ENCODE measurements at places on chromosomes 7 and 10.

DNA sequence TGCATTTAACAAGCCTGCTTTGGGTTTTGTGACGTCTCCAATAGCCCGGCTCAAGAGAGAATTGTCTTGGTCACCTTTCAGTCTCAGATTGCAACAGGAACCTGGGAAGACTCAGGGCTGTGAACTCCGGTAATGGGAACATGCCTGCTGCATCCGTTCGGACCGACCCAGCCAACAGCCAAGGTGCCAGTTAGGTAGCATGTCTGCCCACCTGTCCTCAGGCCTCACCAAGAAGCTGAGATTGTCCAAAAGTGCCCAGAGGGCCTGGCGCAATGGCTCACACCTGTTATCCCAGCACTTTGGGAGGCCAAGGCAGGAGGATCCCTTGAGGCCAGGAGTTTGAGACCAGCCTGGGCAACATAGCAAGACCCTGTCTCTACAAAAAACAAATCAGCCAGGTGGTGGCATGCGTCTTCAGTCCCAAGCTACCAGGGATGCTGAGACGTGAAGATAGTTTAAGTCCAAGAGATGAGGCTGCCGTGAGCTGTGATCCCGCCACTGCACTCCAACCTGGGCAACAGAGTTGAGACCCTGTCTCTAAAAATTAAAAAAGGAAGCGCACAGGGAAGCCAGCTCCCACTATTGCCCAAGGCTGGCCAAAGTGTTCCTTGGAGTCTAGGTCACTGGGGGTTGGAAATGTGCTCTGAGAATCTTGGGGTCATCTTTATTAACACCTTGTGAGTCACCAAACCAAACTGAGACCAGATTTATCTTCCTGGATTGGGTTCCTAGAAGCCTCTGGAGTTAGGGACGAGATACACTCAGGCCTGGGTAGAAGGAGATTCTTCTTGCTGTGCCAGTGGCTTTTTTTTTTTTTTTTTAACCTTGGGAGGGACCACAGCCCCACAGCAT is 26.9 kb downstream of the BAG3 start:
- DNase-seq = no peak

DNA sequence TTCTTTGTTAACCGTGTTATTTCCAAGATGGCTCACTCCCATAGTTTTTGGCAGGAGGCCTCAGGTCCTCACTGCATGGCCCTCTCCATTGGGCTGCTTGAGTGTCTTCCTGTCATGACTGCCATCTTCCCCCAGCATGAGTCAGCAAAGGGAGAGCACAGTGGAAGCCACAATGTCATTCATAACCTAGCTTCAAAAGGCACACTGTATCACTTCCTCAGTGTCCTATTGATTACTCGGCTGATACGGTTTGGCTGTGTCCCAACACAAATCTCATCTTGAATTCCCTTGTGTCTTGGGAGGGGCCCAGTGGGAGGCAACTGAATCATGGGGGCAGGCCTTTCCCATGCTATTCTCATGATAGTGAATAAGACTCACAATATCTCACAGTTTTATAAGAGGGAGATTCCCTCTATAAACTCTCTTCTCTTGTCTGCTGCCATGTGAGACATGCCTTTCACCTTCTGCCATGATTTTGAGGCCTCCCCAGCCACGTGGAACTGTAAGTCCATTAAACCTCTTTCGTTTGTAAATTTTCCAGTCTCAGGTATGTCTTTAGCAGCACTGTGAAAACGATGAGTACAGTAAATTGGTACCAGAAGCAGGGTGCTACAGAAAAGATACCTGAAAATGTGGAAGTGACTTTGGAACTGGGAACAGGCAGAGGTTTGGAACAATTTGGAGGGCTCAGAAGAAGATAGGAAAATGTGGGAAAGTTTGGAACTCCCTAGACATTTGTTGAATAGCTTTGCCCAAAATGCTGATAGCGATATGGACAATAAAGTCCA is 106.5 kb downstream of the PRLHR start:
- no peak for DNase-seq

DNA sequence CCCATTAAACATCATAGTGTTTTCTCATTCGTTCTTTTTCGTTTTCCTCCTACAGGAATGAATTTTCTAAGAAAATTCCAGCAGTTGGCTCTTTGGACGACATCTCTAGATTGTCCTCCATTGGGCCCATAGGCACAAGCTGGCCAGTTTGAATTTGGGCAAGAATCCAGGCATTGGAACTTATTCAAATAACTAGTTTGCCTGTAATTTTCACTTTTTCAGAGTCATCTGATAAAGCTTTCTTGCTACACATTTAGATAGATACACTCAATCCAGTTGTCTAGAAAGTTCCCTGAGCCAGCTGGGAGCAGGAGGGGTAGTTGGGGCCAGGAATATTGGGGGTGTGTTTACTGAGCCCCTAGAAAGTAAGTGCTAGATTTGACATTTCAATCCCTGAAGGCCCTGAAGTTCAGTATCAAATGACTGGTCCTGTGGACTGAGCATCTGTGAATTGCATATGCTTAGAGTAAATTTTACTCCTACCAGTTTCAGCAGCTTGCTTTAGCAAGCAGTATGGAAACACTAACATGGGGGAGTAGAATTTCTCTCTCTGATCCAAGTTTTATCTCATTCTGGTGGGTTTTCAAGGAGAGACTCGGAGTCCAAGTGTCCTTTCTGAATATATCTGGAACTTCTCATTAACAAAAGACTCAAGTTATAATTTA is 5.2 kb downstream of the EGFR start:
- DNase-seq = no peak

- DNase-seq = no peak
Measured at GRCh38 chr10:126315494-126316177, 72.6 kb downstream of the ADAM12 start.

DNA sequence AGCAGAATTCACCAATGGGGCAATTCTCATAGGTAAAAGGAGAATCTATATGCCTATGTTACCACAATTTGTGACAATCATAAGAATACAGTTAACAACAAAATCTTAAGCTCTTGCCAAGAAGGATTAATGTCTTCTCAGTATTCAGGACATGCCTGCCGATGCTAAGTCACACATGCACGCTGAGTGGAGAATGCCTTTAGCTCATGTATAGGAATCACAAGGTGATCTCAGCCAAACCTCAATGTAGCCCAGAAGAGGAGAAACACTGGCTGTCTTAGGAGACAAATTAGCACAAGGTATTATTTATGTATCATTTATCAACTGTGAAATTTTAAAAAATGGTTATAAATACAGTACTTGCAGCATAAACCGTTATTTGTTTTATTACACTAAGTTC is 2.7 kb downstream of the HTR7 start:
- no peak for DNase-seq

DNA sequence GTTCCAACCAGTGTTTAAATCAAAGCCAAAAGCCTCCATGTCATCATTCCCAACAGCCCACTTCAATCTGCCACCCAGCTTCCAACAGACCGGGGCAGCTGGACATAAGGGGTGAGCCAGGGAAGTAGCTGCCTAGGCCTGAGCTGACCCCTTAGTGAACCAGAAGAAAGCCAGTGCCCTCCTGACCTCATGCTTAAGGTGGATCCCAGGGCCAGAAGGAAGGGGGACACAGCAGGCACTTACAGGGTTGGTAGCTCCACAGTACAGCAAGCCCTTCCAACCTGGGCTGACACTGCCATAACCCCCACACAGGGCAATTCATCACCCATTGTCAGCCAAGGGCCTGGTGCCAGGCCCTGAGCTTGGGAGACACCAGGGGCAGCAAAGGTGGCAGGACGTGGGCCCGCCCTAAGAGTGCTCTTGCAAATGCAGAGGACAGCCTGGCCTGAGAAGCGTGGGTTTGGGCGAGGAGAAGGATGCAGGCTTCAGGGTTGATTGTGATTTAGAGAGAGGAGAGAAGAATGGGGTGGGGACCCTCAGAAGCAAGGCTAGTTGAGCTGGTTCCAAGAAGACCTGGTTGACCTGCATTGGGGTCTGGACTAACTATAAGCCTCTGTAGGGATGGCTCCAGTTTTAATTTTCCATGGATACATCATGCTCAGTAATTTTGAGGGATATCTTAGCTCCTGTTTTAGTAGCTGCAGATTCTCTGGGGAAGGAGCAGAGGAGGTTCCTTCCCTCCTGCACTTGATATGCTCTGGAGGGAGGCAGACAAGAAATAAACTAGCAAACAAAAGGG is 3.1 kb upstream of the CYP26A1 start:
- no peak for DNase-seq

GRCh38 chr10:2494399-2494798 is 572.9 kb upstream of the PFKP start:
- DNase-seq = no peak

- DNase-seq = no peak
Measured at GRCh38 chr7:115216652-115217051, 294.8 kb downstream of the MDFIC start.

GRCh38 chr7:77326131-77326530 is 90.0 kb downstream of the GSAP start:
- DNase-seq = no peak

DNA sequence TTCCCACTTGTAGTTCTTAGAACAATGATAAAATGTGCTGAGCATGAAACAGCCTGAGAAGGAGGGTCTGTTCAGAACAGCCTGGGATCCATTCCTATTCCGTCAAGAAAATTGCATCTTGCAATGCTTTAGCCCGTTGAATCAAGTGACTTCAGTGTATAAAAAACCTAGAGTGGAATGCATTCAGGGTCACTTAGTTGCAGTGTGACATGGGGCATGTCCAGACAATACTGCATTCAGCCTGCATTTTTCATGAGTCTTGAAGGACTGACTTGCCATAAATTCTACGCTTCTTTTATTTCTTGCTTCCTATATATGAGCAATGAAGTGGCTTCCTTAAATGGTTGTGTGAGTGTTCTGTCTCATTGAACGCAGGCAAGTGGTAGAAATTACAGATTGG is 758.3 kb upstream of the COBL start:
- no peak for DNase-seq

DNA sequence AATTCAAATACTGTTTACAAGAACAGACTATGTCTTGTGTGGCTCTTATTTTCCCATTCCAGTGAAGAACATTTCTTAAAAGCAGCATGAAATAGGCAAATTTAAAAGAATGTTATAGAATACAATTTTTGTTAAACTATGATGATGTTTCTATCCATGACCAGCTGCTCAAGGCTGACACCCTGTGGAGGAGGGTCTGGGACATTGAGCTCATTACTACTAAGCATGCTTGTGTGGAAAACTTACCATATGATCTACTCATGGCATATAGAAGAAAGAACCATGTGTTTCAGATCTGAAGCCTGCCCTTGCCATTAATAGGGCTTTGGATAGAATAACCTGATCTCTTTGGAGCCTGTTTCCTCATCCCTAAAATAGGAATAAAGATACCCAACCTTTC is 125.0 kb downstream of the FOXP2 start:
- DNase-seq = no peak

Measured in stimulated activated CD8-positive, alpha-beta memory T cell treated with anti-CD3 and anti-CD28 coated beads, Interleukin-12 subunit alpha, Interleukin-12 subunit beta, amount 100 ng/mL, for 4 hours (primary cell).